ENCODE measurements at places on chromosomes 5 and 9.
A peak's percentile ranks its signal among the peaks of the same experiment; 100 is the strongest.

DNA sequence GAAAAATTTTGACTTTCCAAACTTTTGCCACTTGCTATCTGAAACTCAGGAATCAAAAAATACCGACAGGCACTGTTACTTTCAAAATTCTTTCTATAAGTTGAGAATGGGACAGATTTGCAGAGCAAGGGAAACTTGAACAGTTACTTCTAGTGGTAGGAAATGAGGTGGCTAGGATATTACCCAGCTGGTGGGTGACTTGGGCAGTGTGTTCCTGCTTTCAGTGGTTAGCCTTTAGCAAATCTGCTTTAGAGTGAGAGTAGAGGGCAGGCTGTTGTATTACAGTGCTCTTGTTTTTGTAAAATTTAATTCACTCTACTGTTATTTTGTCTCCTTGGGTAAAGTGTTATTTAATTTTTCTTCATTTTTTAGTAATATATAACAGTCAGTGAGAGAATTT is 40.2 kb upstream of the ROPN1L start:
- no peak for DNase-seq

DNA sequence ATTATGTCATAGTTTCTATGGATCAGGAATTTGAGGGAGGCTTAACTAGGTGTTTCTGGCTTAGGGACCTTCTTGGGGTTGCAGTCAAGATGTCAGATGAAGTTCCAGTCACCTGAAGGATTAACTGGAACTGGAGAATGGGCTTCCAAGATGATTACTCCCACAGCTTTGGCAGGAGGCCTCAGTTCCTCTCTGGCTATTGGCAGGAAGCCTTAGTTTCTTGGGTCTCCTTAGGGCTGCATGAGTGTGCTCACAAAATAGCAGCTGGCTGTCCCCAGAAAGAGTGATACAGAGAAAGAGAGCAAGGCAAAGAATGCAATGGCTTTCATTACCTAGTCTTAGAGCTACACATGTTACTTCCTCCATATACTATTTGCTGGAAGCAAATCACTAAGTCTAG is 138.1 kb upstream of the TLE4 start:
- no peak for DNase-seq

- DNase-seq, result no peak
These were observed 18.6 kb upstream of the NKD2 start for GRCh38 chr5:989961-990530.

GRCh38 chr5:38134810-38135209 is 123.5 kb upstream of the EGFLAM start:
- no peak for DNase-seq

- no peak for DNase-seq
These were observed 97.3 kb downstream of the USP20 start for GRCh38 chr9:129932303-129933151.

GRCh38 chr5:121967187-121967586 is 5.4 kb downstream of the SRFBP1 start:
- DNase-seq, result no peak

DNA sequence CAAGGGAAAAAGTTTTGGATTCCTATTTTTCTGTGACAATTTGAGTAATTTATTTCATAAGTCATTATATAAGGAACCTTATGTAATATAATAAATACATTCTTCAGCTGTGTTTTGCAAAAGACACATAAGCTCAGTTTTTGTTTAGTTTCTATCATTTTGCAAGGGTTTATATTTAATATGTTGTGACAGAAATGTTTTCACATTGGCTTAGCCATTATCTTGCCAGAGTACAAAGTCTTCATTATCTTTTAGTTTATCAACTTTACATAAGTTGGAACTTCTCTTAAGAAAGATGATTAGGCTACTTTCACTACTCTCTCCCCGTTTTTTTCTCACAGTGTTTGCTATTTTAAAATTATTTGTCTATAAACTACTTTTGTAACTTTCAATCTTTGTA is 54.8 kb downstream of the ERCC6L2 start:
- DNase-seq, result no peak

- DNase-seq, result peak; percentile 40
These were observed 2.1 kb downstream of the CCNO start for GRCh38 chr5:55231029-55231918.

- no peak for DNase-seq
These were observed 17.3 kb upstream of the XPA start for GRCh38 chr9:97714435-97714834.

- DNase-seq, result no peak
These were observed 349.0 kb upstream of the TARS1 start for GRCh38 chr5:33091571-33092363.

GRCh38 chr5:148957591-148958202 is 105.2 kb downstream of the SH3TC2 start:
- peak; percentile 22 for DNase-seq

- no peak for DNase-seq
These were observed 188.8 kb downstream of the CSNK1G3 start for GRCh38 chr5:123700624-123701287.

GRCh38 chr9:26983340-26983739 is 22.1 kb downstream of the LRRC19 start:
- no peak for DNase-seq

DNA sequence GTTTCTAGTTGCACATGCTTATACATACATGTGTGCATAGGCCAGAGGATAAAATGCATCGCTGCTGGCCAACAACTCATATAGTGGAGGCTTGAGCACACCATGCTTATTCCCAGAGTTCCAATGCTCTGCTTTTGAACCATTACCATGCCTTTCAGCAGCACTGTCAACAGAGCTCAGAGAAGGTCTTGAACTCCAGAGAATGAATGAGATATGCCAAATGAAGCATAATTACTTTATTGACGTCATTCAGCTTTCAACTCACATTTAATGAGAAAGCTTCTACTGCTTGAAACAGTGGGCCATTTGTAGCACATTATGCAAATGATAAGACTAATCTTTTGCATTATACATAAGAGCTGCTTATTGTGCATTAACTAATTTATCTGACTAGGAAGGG is 765.3 kb upstream of the GRAMD2B start:
- DNase-seq, result peak; percentile 30

GRCh38 chr9:83155733-83156132 is 92.8 kb upstream of the RASEF start:
- no peak for DNase-seq
